Brain microvascular endothelial cell (primary cell): ENCODE measurements at places on chromosomes 2 and 18.

- no peak for DNase-seq
These were observed 153.4 kb upstream of the SOX11 start for GRCh38 chr2:5538772-5539171.

- no peak for DNase-seq
These were observed 7.2 kb upstream of the RAB12 start for GRCh38 chr18:8602040-8602439.

- no peak for DNase-seq
These were observed 23.9 kb downstream of the IAH1 start for GRCh38 chr2:9498210-9498609.

DNA sequence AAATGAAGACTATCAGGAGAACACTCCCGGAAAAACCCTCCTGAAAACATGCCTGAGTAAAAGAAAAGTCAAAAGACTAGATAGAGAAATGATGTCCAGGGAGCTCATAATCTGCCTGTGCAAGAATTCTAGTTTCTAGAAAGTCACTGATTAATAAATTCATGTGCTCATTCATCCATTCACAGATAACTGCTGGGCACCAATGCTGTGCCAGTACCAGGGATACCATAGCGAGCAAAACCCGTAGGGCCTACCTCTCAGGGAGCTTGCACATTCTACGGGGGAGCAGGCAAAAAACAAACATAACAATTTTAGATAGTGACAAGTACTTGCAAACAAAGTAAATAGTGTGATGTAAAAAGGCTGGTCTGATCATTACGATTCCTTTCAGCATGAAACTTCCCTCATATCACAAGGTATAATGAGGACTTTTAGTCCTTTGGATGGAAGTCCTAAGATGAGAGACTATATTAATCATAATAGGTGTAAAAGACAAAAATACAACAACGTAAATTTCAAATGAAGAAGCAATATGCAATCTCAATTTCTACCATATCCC is 289.9 kb downstream of the AFF3 start:
- DNase-seq = no peak

GRCh38 chr2:135052997-135053474 is 944 bp downstream of the RAB3GAP1 start:
- peak; percentile 2 for DNase-seq

- DNase-seq = no peak
These were observed 67.1 kb upstream of the CTDP1 start for GRCh38 chr18:79612291-79613108.

DNA sequence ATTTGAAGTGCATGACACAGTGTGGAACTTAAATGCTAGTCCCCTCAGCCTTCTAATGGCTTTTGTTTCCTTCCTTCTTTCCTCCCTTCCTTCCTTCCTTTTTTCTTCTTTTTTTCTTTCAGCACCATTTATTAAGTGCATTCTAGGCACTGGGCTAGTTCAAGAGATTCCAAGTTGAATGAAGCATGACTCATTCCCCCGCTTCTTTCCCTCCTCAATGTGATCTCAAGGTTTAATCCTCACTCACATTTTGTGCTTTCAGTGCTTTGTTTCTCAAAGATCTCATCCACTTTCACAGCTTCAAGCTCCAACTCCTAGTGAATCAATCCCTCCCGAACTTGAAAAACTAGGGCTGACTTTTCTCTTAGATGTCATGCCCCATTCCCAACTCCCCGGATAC is 90.1 kb downstream of the LBH start:
- DNase-seq = peak; percentile 9

DNA sequence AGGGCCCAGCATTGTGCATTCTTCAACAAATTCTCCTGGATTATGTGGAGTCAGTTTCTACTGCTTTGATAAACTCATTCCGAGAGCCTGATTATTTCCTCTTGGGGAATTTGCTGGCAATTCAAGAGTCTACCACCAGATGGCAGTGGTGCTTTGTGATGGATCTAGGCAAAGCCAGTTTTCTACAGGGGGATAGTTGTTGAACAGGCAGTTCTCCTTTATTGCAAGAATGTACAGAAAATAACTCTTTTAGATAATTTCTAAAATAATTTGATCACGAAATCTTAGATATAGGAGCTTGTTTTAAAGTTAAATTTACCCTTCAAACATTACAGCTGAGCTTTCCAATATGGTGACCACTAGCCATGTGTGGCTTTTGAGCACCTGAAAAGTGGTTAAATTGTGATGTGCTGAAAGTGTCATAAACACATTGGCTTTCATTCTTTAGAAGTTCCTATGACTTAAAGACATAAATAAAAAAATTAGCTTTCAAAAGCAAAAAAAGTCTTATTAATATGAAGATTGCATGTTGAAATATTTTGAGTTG is 66.7 kb upstream of the HAAO start:
- peak; percentile 82 for DNase-seq

DNA sequence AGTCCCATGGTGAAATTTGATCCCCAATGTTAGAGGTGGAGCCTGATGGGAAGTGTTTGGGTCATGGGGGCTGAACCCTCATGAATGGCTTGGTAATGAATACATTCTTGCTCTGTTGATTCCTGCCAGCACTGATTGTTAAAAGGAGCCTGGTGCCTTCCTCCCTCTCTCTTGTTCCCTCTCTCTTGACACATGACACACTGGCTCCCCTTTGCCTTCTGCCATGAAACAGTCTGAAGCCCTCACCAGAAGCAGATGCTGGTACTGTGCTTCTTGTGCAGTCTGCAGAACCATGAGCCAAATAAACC is 30.6 kb upstream of the EPC2 start:
- no peak for DNase-seq

DNA sequence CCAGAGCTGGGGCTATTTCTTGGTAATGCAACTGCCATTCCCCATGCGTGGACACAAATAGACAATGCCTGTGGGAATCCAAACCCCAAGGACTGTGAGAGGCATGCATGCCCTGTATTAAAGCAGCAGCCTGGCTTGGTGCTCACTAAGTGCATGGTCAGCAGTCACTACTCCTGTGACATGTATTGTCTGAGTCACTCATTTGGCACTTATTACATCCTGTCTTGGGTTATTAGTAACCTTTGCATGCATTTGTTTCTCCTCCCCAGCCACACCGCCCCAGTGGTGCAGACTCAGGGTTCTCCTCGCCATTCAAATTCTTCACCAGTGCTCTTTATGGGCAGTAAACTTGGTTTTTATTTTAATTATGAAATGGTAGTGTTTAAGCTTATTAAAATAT is 30.2 kb downstream of the PRKCE start:
- DNase-seq = peak; percentile 84

DNA sequence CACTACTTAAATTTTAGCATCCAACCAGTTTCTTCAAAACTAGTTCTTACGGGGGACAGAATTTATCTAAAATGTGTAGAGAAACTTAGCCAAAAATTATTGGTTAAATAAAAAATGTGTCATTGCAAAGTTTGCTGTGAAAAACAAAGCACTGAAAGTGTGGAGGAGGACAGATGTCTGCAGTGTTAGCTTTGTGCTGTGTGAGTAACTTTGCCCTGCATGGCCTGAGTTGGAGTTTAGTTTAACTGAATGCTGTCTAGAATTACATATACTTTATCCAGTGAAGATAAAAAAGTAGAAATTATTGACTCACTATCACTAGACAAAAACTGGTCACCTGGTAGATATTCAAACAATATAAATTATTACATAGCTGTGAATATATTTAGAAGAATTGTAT is 1225.2 kb upstream of the CELF4 start:
- DNase-seq = no peak

DNA sequence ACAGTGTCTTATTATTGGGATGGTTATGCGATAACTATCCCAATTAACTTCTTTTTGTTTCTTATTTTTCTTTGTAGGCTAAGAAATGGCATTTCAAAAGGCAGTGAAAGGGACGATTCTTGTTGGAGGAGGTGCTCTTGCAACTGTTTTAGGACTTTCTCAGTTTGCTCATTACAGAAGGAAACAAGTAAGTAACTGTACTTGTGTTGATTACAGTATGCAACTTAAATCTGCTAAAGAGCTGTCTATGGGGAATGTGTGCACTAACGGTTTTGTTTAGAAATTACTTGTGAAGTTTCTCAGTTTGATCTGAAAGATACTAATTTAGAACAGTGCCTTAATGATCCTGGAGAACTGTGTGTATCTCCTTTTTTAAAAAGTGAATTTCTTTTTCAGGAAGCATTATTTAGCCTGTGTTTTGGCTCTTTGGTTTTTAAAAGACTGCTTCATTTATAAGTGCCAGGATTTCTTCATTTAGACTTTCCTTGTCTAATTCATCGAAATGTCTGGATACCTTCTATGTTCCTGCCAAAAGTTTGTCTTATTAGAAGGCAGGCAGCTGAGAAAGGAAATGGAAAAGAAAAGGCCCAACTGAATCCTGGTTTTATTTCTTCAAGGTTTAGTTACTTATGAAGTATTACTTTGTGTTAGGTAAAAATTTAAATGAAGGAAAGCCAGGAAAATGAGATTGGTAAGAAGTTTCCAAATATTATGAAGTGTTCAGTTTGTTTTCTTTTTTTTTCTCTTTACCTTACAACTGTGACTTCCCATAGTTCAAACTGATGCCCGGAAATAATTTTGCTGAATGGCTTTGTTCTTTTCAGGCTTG is 40.1 kb downstream of the GPD2 start:
- DNase-seq = no peak

GRCh38 chr2:113176696-113177355 is 3.1 kb downstream of the PSD4 start:
- DNase-seq = no peak

- peak; percentile 88 for DNase-seq
These were observed 33.1 kb upstream of the YPEL5 start for GRCh38 chr2:30113617-30114293.

DNA sequence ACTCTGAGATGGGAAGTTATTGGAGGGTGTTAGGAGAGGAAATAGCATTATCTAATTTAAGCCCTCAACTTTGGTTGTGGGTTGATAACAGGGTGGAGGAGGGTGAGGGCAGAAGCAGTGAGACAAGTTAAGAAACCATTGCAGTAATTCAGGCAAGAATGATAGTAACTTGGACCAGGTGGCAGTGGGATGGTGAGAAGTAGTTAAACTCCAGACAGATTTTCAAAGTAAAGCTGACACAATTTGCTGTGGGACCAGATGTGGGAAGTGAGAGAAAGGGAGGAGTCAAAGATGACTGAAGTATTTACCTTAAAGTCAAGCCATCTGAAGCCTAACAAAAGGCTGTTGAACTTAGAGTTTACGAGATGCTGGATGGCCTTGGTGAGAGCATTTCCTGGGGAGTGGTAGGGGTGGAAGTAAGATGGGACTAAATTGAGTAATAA is 163.2 kb upstream of the KLF7 start:
- DNase-seq = no peak

- DNase-seq = no peak
These were observed 67.2 kb downstream of the ADI1 start for GRCh38 chr2:3451926-3452671.
